ENCODE measurements at places on chromosomes 3 and 15. TPM values are rescaled to one million over a fixed set of nuclear protein-coding genes. Genes with fewer than 3 reads are reported as not detected.

Gene ILDR1
- total RNA-seq = 27.7 TPM

DNA sequence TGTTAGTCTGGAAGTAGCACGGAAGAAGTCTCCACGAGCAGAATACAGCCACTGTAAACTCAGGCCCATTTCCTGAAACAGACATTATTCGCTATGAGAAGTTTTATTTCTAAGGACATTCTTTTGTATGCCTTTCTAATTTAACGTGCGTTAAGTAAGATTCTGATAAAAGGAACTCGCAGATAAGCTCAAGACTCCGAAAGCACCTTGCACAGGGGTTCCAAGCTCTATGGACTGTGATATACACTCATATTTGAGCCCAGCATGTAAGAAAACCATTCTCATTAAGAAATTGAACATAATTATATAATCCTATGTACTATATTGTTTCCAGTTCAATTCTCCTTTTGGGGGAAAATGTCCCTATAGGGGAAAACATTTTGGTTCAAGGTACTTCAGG lies 28.4 kb downstream of the TFRC start:
- no peaks in the 10 kb centered on the region for H3K4me1 ChIP-seq
- no peak for DNase-seq
- no peak overlapping the region for H3K27ac ChIP-seq
- no peak overlapping the region for H3K4me3 ChIP-seq
- H3K36me3 ChIP-seq = peaks cover 96% of the 10 kb centered on the region

GRCh38 chr15:31468911-31469785 lies 142.5 kb downstream of the KLF13 start:
- H3K27ac ChIP-seq = no peak overlapping the region
- H3K4me1 ChIP-seq = peaks cover 32% of the 10 kb centered on the region
- H3K4me3 ChIP-seq = no peak overlapping the region

DNA sequence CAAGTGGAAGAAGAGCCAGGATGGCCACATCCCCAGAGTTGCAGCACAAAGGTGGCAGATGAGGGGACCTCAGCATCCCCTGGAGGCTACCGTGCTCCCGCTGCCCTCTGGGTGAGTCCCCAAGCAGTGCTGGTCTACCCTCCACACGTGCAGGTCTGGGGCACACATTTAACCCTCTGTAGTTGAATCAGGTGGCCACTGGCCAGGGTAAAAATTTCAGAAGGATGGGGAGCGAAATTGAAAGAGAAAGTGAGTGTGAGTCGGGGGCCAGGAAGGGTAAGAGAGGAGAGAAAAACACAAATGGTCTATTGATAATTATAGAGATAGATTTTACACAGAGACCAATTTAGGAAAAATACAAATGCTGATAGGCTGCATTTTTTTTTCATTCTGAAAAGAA lies 139.5 kb upstream of the EIF1B start:
- H3K4me3 ChIP-seq = no peak overlapping the region
- H3K36me3 ChIP-seq = no peaks in the 10 kb centered on the region
- no peaks in the 10 kb centered on the region for H3K4me1 ChIP-seq
- no peaks in the 10 kb centered on the region for H3K27me3 ChIP-seq

DNA sequence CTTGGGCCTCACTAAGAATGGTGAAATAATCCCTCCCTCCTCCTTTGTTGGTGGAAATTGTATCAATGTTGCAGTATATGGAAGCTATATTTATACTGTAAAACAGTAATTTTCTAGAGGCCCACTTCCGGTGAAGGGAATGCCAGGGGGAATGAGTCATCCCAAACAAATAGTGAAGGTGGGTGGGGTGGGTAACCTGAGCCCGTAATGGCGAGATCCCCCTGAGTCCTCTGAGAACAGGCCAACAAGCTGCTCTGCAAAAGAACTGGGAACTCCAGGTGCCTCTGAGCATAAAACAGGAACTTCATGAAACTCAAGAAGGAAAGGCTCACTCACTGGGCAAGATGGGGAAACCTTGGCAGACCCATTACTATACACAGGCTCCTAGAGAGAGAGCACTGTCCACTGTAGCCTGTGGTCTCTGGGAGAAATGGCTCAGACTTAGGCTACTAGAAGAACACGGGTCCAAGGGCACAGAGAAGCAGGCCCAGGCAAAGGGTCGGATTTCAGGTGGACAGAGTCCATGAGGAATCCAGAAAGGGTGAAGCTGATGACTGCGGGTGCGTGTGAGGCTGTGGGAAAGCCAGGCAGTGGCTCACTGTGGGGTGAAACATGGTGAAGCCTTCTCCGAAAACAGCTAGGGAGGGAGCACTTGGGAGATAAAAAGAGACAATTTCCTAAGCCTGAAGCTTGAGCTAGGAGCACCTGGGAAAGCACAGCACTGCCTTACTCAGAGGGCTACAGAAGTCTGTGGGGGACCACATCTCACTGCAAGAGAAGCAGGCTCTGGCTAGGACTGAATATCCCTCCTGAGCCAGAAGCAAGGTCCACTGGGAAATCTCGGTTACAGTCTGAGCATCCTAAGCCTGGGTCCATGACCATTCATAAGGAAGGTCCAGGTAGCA lies 19.8 kb downstream of the LARP6 start:
- H3K4me3 ChIP-seq = no peak overlapping the region
- no peak overlapping the region for H3K27ac ChIP-seq
- H3K4me1 ChIP-seq = no peaks in the 10 kb centered on the region
- no peak for DNase-seq

- no peaks in the 10 kb centered on the region for H3K36me3 ChIP-seq
- H3K4me3 ChIP-seq = no peak overlapping the region
- H3K27ac ChIP-seq = no peak overlapping the region
- H3K27me3 ChIP-seq = no peaks in the 10 kb centered on the region
- no peak for DNase-seq
These were observed 848.6 kb downstream of the PDCD6IP start for GRCh38 chr3:34646911-34647460.

DNA sequence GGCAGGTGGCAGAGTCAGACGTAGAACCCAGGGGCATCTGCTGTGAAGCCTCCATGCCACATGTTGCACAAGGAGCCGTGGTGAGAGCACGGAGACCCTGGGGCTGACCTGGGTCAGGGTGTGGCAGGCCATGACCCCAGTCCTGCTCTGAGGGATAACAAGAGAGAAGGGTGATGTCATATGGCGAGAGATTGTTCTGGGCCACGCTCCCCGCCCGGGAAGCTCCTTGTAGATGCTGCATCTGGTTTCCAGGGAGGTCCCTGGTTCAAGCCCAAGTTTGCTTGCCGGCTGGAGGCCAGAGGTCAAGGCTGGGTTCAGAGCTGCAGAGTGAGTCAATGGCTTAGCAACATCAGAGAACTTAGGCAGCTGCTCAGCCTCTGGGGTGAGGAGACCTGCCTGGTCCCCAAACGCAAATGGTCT lies 17.3 kb downstream of the FGD5 start:
- no peaks in the 10 kb centered on the region for H3K27me3 ChIP-seq
- H3K27ac ChIP-seq = peak overlapping the region; percentile 50
- no peaks in the 10 kb centered on the region for H3K36me3 ChIP-seq

- no peaks in the 10 kb centered on the region for H3K27me3 ChIP-seq
- no peak for DNase-seq
- peaks cover 62% of the 10 kb centered on the region for H3K4me1 ChIP-seq
These were observed 86.4 kb downstream of the TBL1XR1 start for GRCh38 chr3:177110895-177111294.

- H3K4me1 ChIP-seq = peaks cover 38% of the 10 kb centered on the region
- no peaks in the 10 kb centered on the region for H3K27me3 ChIP-seq
These were observed 34.1 kb downstream of the LRIG1 start for GRCh38 chr3:66466606-66467270.

DNA sequence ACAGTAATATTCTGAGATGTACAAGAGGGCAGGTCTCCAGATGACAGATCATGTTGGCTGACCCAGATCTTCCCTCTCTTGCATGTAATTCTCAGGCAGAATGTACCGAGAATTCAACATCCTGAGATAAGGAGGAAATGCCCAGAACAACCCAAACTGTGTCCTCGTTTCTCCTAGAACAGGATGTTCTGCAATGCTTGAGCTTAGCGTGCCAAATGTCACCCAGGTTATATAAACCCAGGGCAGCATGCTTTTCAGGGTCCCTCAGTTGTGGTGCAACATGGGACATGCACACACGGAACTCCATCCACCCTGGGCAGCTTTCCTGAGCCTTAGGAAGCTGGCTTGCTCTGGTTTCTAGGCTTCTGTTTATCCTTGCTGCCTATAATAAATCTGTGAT lies 102.1 kb upstream of the CMC1 start:
- DNase-seq = no peak
- H3K36me3 ChIP-seq = no peaks in the 10 kb centered on the region
- H3K4me1 ChIP-seq = peaks cover 14% of the 10 kb centered on the region
- H3K4me3 ChIP-seq = no peak overlapping the region

Gene VWA5B2
- total RNA-seq = 0.95 TPM

- peaks cover 36% of the 10 kb centered on the region for H3K4me1 ChIP-seq
- H3K4me3 ChIP-seq = peak overlapping the region; percentile 98
- DNase-seq = peak; percentile 62
- H3K27me3 ChIP-seq = no peaks in the 10 kb centered on the region
- no peaks in the 10 kb centered on the region for H3K36me3 ChIP-seq
- peak overlapping the region; percentile 92 for H3K27ac ChIP-seq
These were observed 611 bp downstream of the PIAS1 start for GRCh38 chr15:68054628-68055223.

GRCh38 chr15:98856532-98856907 lies 151.1 kb downstream of the PGPEP1L start:
- peaks cover 43% of the 10 kb centered on the region for H3K4me1 ChIP-seq
- no peak overlapping the region for H3K4me3 ChIP-seq
- no peaks in the 10 kb centered on the region for H3K27me3 ChIP-seq

Gene LHFPL4
- 0.14 TPM for total RNA-seq

Gene ZNF619
- 7.9 TPM for total RNA-seq

Gene CTXN2
- not detected for total RNA-seq

Gene BCHE
- total RNA-seq = 8.2 TPM

Gene TMEM158
- total RNA-seq = 1.7 TPM

DNA sequence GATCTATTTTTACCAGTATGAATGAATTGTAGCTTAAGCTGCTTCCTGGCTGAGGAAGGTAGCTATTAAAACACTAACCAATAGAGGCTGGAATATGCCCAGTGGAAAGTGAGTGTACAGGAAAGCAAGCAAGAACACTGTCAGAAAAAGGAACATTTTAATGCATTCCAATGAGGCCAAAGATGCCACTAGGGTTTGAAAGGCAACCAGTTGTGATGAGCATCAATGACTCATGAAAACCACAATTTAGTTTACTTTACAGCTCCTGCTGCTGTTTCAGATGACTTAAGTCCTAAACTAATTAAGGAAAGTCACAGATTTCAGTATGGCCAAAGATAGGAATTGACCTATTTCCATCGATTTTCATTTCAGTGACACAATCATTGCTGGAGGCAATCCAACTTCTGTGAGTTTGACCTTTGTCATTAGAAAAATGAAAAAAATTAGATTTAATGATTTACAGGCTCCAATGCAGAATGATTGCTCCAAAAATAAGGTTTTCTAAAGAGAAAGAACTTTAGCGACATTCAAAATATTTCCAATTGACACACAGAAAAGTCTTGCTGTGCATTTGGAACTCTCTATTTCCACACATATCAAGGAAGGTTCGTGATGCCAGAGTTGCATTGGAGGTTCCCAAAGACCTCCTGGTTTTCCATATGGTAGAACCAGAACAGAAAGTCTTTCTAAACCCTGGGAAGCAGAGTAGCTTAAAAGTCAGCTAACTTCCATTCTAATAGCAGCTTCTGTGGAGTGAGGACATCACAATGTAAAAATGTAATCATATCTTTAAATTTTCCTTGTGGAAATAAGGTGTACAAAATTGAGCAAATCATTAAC lies 103.0 kb downstream of the SUCNR1 start:
- no peak overlapping the region for H3K27ac ChIP-seq
- no peaks in the 10 kb centered on the region for H3K36me3 ChIP-seq
- H3K4me1 ChIP-seq = peaks cover 24% of the 10 kb centered on the region
- no peak for DNase-seq
- no peak overlapping the region for H3K4me3 ChIP-seq
- H3K27me3 ChIP-seq = no peaks in the 10 kb centered on the region

Gene LCTL
- not detected for total RNA-seq

GRCh38 chr15:65920825-65921309 lies 51.6 kb downstream of the RAB11A start:
- H3K27ac ChIP-seq = no peak overlapping the region
- no peaks in the 10 kb centered on the region for H3K36me3 ChIP-seq
- no peak for DNase-seq
- H3K27me3 ChIP-seq = no peaks in the 10 kb centered on the region

Gene WDR6
- 76.0 TPM for total RNA-seq

GRCh38 chr3:18745472-18745871 lies 320.3 kb upstream of the SATB1 start:
- H3K36me3 ChIP-seq = no peaks in the 10 kb centered on the region
- no peak overlapping the region for H3K27ac ChIP-seq
- H3K27me3 ChIP-seq = no peaks in the 10 kb centered on the region
- DNase-seq = no peak
- no peak overlapping the region for H3K4me3 ChIP-seq

GRCh38 chr15:100132309-100132708 lies 209.5 kb downstream of the ADAMTS17 start:
- no peaks in the 10 kb centered on the region for H3K27me3 ChIP-seq
- H3K36me3 ChIP-seq = no peaks in the 10 kb centered on the region
- no peak overlapping the region for H3K4me3 ChIP-seq

DNA sequence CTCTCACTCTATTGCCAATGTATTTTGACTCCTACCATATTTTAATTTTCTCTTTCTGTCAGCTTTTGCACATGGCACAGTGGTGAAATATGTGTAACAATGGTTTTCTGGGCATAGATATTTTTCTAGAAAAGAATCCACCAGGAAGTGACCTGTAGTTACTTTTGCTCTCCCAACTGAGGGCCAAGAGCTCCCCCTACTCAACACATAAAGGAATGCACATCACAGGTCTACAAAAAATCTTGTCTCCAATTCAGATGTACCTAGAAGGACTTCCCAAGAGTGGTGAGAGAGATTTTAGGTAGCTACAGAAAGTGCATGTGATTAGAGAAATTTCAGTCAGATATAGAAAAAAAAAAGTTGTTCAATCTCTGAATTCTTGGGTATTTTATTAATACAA lies 15.6 kb downstream of the CPA3 start:
- no peaks in the 10 kb centered on the region for H3K36me3 ChIP-seq
- H3K4me3 ChIP-seq = no peak overlapping the region
- H3K27ac ChIP-seq = no peak overlapping the region
- H3K4me1 ChIP-seq = no peaks in the 10 kb centered on the region
- no peaks in the 10 kb centered on the region for H3K27me3 ChIP-seq
- DNase-seq = no peak

GRCh38 chr3:35776346-35776745 lies 137.0 kb downstream of the ARPP21 start:
- DNase-seq = no peak
- no peaks in the 10 kb centered on the region for H3K4me1 ChIP-seq
- no peaks in the 10 kb centered on the region for H3K27me3 ChIP-seq
- H3K36me3 ChIP-seq = no peaks in the 10 kb centered on the region

- H3K4me1 ChIP-seq = no peaks in the 10 kb centered on the region
- H3K36me3 ChIP-seq = no peaks in the 10 kb centered on the region
These were observed 50.3 kb downstream of the BTLA start for GRCh38 chr3:112448939-112449338.

All from transverse colon (tissue), 4 donors.